ENCODE measurements at places on chromosomes 5 and 9.

DNA sequence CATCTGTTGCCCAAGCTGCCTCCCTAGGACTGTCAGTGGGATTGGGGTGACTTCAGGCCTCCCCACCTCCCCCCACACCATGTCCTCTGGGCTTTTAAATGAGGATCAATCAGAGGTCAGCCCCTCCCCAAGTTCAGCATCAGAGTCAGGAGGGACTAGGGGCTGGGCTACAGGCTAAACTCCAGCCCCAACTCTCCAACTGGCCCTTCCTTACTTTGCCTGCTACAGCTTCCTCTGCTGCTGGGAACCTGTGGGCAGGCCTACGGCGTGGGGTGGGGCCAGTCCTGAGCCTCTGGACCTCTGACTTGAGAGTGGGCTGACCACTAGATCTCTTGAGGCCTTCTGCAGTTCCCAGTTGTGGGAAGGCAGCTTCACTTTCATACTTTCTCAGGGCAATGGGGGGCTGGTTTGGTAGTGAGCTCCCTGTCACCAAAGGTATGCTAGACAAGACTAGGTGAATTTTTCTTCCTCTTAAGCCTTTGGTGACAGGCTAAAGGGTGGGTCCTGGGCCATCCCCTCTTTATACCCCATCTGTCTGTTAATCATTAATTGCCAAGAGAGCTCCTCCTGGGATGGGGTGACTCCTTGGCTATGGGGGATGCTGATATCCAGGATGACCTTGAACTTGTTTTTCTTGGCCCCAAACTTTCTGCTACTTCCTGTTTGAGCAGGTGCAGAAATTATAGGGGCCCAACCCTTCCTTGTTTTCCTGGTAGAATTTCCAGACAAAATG, 10.8 kb upstream of the DAB2IP start:
- no peak for DNase-seq

DNA sequence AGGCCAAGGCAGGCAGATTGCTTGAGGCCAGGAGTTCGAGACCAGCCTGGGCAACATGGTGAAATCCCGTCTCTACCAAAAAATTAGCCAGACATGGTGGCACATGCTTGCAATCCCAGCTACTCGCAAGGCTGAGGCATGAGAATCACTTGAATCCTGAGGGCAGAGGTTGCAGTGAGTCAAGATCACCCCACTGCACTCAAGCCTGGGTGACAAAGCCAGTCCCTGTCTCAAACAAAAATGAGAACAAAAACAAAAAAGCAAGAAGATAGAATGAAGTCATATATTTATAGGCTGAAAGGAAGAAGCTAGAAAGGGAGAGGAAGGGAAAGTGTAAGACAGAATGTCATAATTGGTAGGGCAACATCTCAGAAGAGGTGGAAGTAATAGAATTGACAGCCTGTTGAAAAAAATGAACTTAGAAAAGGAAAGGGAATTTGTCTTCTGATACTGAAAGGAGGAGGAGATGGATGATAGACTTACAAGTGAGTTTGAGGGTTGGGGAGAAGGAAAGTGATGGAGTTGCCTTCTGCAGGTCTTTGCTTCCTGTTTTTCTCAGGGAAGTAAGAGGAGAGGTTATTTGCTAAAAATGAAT, 32.2 kb downstream of the CARD6 start:
- no peak for DNase-seq

DNA sequence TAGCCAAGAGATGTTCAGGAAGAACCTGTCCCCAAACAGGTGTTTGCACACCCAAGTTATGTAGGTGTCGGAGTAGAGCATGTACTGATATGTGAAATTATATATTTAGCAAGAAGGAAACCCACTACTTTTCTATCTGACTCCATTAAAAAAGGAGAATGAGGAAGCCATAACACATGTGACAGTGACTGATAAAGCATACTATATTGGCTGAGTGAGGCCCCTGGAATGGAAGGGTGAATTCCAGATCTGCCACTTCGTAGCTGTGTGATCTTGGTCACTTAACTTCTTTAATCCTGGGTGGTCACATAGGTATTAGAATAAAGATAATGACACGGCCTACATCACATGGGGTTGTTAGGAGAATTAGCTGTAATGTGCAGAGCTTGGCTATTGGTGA, 116.0 kb upstream of the MAN2A1 start:
- no peak for DNase-seq

- no peak for DNase-seq
Observed at GRCh38 chr9:83290692-83291091, 227.8 kb upstream of the RASEF start.

- DNase-seq, result no peak
Observed at GRCh38 chr9:23621188-23621587, 204.9 kb downstream of the ELAVL2 start.

- peak; percentile 53 for DNase-seq
Observed at GRCh38 chr5:81425569-81425968, 31.6 kb upstream of the ACOT12 start.

DNA sequence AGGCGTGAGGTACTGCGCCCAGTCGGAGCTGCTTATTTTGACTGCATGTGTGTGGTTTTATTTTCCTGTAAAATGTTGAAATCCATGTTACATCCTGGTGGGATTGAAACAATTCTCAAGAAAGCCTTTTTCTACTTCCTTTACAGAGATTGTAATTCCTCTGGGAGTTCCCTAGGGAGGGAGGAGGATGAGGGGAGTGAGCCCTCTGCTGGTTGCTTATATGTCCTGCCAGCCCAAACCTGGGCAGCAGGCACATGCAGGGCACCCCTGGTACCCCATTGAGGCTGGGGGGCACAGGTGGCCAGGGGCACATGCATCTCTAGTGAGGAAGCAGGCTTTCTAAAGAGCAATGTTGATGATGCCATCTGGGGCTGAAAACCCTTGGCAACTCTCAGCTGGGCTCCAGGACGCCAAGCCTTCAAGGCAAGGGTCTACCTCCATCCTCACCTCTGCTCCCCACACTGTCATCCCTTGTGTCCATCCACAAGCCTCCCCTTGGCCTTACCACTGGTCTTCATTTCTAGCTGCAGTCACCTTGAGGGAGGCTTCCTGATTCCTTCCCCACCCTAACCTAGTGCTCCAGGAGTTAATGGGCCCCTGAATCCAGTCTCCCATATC, 84.7 kb upstream of the TNFSF8 start:
- DNase-seq, result peak; percentile 24

DNA sequence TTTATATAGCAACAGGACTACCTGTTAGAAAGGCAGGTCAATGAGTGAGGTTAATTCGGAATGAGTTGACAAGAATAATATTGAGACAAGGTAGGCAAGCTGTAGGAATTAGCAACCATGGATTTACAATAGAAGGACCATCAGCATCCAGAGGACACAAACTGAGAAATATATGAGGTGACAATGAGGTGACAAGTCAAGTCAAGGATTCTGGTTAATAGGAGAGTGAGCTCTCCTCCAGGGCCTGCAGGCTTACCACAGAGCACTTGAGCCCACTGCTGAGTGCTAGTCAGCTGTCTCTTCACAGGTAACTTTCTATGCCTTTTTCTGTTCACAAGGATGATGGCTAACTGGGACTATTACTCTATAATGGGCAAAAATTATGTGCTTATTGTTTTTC, 227.2 kb downstream of the MRPS30 start:
- no peak for DNase-seq

DNA sequence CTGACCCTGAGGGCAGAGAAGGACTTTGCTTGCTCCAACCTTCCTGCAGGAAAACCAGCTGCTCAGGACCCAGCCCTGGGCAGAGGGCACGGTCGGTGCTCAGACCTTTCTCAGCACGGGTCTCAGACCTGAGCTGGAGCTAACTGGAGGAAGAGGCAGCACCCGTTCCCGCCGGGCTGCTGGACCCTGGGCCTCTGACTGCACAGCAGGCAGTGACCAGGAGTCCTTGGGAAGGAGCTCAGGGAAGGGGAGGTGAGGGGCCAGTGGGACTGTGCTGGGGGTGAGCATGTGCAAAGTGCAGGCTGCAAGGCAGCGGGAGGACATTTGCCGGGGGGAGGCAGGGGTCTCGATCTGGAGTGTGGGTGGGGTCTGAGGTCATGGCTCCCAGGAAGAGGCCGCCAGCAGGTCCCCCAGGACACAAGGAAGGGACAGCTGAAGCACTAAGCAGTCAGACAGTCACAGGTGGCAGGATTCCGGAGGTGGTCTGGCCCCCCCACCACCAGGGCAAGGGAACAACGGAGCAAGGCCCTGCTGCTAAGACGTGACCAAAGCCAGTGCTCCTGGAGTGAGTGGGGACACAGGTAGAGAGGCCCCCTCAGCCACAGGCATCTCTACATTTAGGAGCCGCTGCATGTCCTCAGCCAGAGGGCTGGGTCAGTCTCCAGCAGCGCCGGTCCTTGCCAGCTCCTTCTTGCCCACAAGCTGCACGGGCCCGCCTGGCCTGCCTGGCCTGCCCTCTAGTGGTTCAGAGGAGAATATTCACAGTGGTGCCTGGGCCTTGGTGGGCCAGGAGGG, 4.8 kb upstream of the DPM2 start:
- DNase-seq, result no peak

DNA sequence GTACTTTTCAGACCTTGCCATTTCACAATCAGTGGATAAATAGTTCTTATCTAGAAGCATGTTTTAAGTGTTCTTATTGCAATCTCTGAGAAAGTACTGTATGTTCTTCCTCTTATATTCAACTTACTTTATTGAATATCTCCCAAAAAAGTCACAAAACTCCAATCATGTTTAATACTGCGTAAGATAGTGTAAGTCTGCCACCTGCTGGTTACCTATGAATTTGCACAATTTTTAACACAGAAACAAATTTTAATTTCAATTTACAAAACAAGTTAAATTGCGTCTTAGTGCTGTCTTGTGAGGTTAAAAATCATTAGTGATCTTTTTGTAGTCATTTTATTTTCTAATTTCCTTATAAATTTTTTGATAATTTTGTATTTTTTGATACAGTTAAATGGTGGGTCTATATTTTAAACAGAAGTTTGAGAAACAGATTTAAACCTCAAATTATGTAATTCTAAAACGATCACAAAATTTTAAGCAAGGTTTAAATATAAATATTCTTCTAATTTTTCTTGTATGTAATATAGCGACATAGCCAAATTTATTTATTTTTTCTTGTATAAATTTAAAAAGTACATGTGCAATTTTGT, 115.8 kb downstream of the EMB start:
- no peak for DNase-seq

GRCh38 chr9:81716409-81716808, 27.1 kb upstream of the TLE1 start:
- DNase-seq, result no peak

DNA sequence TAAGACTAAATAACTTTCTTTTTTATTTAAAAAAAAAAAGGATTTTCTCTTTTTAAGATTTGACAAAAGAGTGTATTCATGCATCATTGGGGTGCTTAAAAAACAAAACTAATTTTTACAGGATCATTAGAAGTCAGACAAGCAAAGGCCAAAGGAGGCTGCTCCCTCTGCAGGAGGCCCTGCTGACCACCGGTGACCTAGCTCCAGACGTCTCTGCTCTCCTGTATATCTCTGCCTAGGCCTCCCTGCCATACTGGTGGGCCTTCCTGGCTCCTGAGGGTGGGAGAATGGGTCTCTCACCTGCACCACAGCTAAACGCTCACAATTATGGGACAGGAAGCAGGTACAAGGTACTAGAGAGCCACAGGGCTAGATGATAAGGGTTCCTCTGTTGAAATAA, 36.6 kb downstream of the CSF2 start:
- no peak for DNase-seq

DNA sequence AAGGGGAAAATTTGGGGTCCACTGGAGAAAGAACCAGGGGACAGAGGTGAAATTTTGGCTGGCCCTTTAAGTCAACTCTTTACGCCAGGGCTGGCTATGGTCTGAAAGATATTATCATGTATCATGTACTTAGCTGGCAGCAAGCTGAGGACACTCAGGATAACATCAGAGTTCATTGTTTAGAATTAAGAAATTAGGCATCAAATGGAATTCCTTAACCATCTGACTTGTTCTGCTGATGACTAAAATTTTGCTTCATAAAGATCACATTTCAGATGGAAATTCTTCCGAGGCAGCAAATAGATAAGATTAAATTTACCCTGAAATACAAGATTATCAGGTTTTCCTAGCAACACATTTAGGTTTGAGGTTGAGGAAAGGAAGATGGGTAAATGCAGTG, 269.4 kb upstream of the KLF9 start:
- no peak for DNase-seq

DNA sequence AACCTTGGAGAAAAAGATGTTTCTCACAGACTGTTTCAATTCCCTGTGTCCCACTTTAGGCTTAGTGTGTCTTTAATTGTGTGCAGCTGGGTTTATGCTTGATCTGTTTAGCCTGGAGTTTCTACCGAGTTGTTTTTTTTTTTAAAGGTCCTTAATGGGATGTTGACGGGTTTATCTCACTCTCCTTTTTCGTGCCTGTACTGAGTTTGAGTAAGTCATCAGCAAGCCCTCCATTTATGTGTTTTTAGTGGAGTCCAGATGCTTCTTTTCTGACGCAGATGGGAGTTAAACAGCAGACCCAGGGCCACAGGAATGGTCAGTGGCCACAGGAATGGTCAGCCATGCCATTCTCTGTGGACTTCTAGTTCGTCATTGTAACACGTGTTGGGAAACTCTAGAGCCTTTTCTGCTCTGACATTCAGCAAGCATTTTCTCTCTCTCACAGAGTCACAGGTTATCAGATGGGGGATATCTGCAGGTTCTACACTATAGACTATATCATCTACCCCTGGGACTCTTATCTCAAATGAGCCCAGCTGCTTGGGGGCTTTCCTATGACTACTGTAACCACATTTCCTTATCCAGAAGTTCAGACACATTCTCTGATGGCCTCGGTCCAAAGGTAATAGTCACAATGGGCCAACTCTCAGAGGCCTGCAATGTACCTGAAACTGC, 190.5 kb downstream of the TTLL11 start:
- peak; percentile 80 for DNase-seq

DNA sequence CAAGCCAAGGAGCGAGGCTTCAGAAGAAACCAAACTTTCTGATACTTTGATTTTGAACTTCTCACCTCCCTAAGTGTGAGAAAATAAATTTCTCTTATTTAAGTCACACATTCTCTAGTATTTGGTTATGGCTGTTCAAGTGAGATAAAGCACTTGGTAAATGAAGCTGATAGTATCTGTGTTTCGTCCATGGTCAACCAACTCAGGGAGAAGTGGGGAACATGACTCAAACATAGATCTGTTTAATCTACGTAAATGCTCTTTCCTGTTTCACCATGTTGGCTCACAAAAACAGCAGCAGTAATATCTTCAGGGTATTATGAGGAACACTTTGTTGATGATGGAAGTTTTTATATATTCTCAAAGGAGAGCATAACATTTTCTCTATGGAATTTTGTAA, 2167.2 kb upstream of the C9orf72 start:
- DNase-seq, result no peak

GRCh38 chr5:87844449-87844848, 424.2 kb downstream of the TMEM161B start:
- DNase-seq, result no peak

GRCh38 chr5:158856794-158857193, 242.9 kb downstream of the EBF1 start:
- no peak for DNase-seq

DNA sequence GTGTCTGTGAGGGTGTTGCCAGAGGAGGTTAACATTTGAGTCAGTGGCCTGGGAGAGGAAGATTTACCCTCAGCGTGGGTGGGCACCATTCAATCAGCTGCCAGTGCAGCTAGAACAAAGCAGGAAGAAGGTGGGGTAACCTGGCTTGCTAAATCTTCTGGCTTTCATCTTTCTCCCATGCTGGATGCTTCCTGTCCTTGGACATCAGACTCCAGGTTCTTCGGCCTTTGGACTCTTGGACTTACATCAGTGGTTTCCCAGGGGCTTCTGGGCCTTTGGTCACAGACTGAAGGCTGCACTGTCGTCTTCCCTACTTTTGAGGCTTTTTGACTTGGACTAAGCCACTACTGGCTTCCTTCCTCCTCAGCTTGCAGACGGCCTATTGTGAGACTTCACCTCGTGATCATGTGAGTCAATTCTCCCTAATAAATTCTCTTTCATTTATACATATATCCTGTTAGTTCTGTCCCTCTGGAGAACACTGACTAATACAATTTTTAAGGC, 38.1 kb downstream of the PBX3 start:
- DNase-seq, result no peak

Measured in amniotic stem cell (primary cell).